ENCODE measurements at places on chromosomes 3 and 15.

DNA sequence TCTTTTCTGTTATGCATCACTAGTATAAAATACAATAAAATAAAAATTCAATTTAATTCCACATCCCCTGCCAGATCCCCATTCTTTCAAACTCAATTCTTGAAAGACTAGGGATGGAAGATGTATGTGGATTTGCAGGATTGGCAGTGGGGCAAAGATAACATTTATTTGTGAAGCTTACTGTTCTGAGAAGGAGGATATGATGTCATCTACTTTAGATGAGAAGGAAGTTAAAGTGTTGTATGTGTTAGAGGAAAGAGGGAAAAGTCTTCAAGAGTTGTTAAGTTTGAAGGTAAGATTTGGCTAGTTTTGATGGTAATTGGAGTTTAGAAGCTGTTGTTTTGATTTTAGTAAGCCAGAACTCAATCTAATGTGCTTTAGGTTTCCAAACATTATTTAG lies 845.1 kb upstream of the NR2F2 start:
- DNase-seq = no peak

- DNase-seq = peak; percentile 54
These were observed 85.9 kb upstream of the FNDC3B start for GRCh38 chr3:171953301-171954022.

- peak; percentile 94 for DNase-seq
These were observed 1.4 kb downstream of the DVL3 start for GRCh38 chr3:184156522-184156955.

DNA sequence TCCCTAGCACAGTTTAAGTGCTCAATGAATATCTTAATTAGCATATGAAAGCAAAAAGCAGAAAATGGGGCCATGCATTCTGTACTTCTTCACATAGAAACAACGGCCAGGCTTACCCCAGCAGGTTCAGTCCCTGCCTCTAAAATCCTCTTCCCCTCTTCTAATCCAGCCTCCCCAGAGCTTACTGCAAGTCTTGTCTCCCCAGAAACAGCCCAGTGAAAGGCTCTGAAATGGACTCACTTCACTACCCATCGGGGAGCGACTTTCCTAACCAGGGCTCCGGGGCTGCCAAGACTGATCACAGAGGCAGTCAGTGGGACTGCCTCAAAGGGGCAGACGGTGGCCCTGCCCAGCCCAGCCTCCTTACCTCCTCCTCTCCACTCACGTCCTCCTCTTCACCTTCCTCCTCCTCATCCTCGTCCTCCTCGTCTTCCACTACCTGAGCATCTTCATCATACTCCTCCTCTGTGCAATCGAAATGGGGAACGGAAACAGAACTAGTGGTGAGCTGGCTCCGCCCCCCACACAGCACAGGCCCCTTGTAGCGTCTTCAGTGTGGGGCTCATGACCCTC lies 38.0 kb downstream of the ANP32A start:
- DNase-seq = no peak

- no peak for DNase-seq
These were observed 67.2 kb upstream of the TGFBR2 start for GRCh38 chr3:30539206-30539605.
